IPS DF 6.9 (cell line): ENCODE measurements at places on chromosomes 7 and 10.

- no peak for DNase-seq
These were observed 166.1 kb downstream of the RPS24 start for GRCh38 chr10:78199759-78200158.

- DNase-seq, result no peak
These were observed 33.6 kb downstream of the GSAP start for GRCh38 chr7:77382532-77382931.

DNA sequence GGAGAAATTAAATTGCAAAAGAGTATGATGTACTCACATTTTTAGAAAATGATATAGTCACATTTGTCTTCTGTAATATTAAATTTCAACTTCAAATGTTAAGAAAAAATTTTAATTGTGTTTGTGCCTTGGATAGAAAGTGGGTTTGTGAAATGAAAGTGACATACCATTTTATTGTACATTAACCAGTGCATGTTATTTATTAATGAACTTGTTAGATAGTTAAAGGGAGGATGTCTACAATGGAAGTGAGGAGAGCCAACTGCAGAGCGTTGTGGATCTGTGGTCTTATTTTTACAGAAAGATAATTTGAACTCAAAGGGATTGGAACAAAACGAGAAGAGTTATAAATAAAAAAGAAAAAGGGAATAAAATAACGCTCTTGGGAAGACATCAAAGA lies 291.7 kb downstream of the ARL4A start:
- no peak for DNase-seq

DNA sequence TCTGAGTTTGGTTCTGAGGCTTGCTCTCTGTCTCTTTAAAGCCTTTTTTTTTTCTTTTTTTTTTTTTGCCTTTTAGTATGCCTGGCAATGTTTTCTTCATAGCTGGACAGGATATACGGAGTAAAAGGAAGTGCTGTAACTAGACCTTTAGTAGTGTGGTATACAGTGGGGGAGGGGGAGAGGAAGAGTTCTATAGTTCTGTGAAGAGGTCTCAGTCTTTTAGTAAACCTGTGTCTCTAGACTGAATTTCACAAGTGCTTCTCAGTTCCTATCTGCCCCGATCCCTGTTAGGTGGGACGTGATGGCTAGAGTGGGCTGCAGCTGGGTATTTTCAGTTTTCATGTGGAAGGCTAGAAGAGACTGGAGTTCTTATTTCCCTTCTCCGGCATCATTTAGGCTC lies 3.1 kb upstream of the ABCC2 start:
- DNase-seq, result no peak

DNA sequence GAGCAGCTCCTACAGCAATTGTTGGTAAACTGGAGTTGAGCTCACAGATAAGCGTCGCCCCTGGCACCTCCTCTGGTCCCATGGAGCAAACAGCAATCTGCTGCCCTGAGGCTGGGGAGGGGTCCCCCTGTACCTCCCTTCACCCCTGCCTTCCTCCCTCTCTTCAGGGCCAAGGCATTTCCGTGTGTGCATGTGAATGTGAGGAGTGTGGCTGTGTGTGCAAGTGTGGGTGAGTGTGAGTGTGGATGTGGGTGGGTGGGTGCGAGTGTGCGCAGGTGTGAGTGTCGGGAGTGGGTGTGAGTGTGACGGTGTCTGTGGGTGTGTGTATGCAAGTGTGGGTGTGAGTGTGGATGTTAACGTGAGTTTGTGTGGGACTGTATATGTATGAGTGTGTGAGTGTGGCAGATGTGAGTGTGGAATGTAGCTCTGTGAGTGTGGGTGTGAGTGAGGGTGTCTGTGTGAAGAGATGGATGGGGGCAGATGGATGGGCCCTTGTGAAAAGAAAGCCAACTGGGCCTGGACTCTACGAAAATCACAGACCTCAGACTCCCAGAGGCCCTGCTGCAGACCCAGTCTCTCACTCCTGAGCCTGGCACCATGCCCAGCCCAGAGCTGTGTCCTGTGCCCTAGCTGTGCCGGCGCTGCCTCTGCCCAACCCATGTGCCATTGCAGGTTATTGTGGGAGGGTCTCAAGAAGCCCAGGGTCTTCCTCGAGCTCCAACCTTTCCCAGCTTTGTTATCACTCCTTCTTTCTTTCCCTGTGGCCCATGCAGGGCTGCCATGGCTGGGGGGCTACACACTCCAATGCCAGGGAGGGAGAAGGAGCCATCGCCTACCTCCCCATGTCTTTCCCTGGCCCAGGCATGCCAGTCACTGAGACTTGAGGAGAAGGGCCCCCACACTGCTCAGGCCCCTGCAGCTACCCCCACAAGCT lies 73.9 kb downstream of the GRID1 start:
- no peak for DNase-seq

- DNase-seq, result no peak
These were observed 28.9 kb upstream of the VSIR start for GRCh38 chr10:71802235-71802634.

GRCh38 chr10:104209575-104210198 lies 22.5 kb downstream of the CFAP43 start:
- DNase-seq, result no peak

DNA sequence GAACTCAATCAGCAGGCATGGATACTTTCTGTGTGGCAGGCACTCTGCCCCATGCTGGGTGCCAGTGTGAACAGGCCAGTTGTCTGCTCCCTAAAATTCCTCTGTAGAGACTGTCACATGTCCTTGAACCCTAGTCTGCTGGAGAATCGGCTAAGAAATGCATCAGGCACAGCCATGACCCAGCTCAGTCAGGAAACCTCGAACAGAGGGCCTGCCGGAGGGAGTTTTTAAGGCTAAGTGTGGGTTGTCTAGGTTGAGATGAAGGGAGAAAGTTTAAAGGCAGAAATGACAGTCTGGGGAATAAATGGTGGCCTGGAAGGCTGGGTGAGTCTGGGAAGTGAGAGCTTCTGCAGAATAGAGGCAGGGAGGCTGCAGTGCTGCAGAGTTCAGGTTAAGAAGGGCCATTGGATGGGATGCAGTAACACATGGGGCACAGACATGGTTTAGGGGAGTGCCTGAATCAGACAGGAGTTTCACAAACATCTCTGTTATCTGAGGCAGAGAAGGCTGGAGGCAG lies 45.3 kb downstream of the WDFY4 start:
- DNase-seq, result no peak

DNA sequence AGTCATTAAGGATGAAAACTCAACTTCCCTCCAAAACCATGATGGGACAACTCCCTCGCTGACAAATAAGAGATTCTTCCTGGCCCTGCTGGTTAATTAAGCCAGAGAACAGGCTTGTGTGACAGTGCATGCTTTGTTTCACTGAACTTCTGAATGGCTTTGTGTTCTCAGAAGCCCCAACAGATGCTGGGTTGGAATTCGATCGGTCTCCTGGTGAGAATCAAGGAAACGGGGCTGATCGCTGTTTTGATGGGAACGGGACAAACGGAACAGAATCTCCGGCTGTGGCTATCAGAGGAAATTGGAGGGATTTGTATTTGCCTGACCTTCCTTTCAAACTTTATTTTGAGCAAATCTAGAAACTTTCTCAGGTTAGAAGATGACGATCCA lies 145.0 kb downstream of the RNF216 start:
- DNase-seq, result no peak

DNA sequence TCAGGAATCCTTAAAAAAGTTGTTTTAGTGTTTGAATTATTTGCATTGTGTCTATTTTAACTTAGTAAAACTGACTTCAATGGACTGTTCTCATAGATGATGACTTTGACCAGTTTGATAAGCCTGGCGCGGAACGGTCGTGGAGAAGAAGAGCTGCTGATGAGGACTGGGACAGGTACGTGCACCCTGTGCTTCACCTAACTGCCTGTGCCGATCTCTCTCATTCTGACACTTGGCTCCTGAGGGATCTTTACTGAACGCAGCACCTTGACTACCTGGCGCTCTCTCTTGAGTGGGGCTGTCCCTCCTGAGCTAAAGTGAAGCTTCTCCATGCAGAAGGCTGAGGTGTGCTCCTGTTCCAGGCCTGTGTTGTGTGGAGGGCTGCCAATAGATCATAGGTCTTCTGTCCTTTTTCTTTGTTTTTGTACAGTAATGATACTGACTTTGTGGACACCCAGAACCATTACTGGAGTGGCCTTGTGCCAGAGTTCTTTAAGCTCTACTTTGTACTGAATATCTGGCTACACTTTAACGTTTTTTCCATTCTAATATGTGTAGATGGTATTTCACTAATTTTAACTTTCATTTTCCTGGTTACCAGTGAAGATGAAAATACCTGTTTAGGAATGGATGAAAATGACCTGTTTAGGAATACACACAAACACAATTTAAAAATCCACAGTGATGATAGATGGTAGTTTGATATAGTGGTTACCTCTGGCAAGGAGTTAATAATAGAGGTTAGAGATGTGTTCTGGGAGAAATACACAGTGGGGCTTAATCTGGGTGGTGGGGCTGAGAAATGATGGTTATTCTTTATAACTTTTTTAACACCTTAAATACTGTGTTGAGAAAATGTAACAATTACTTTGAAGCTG lies 20.9 kb downstream of the RBM33 start:
- DNase-seq, result no peak

- peak; percentile 25 for DNase-seq
These were observed 111.3 kb upstream of the CARD11 start for GRCh38 chr7:3154881-3155494.

DNA sequence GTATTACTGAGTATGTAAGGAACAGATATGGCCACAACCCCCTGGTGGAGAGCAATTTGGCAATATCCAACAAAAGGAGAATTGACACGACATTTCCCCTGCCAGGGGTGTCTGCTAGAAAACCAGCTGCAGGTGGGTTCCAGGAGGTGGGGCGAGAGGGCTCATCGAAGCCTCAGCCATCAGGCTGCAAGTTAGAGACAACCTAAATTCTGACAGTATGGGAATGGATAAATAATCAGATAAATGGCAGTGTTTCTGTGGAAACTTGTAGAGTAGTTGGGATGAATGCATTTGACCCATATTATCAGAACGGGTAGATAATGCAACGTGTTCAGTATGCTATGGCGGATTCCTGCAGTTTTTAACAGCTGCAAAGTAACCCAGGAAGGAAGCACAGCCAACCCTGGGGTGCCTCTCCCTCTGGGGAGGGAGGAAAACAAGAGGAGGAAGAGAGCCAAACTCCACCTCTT lies 3.5 kb downstream of the TMEM273 start:
- DNase-seq, result no peak

DNA sequence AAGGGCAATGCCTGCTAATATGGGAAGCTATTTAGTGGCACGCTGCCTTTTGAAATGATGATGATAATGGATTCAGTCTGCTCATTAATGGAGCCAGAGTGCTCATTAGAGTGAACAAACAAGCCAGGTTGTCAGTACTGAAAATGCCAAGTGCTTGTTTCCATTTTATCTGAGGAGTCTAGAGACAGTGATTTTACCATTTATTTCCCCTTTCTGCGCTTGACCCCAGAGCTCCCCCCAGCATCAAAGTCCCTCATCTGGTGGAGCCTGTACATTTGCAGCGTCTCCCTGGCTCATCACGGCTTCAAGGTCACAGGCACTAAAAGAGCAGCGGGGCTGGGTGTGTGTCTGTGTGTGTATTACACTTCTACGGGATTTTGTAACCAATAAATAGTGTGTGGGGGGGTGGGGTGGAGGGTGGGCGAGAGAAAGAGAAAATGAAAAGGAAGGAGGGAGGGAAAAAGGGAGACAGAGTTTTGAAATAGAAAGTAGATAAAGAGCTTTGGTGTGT lies 553.8 kb downstream of the TFEC start:
- DNase-seq, result no peak
